ENCODE measurements at places on chromosomes 11 and 22. TPM values are rescaled to one million over a fixed set of nuclear protein-coding genes. Genes with fewer than 3 reads are reported as not detected.

DNA sequence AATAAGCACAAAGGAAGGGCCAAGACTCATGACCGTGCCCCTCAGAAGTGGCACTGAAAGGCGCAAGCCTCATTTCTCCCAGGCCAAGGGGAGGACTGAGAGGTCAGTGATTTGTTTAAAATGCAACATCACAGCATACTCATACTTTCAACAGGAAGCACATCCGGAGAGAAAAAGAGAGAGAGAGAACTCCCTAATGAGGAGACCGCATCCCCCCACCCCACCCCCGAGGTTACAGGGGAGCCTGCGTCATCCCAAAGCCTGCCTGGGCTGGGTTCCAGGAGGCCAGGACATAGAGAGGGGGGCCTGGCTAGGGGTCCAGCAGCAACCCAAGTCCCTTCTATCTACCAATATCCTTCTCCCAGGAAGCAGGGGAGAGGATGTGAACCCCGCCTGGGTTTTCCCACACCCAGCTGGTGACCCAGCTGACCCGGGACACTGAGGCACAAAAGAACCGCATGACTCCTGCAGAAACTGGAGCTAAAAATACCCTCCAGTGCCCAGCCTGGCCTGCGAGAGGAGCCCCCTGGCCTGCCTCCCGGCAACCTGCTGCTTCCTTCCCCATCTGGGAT is 3.8 kb downstream of the CSNK1E start:
- DNase-seq, result no peak

GRCh38 chr11:35357923-35358322 is 61.4 kb downstream of the SLC1A2 start:
- no peak for DNase-seq

DNA sequence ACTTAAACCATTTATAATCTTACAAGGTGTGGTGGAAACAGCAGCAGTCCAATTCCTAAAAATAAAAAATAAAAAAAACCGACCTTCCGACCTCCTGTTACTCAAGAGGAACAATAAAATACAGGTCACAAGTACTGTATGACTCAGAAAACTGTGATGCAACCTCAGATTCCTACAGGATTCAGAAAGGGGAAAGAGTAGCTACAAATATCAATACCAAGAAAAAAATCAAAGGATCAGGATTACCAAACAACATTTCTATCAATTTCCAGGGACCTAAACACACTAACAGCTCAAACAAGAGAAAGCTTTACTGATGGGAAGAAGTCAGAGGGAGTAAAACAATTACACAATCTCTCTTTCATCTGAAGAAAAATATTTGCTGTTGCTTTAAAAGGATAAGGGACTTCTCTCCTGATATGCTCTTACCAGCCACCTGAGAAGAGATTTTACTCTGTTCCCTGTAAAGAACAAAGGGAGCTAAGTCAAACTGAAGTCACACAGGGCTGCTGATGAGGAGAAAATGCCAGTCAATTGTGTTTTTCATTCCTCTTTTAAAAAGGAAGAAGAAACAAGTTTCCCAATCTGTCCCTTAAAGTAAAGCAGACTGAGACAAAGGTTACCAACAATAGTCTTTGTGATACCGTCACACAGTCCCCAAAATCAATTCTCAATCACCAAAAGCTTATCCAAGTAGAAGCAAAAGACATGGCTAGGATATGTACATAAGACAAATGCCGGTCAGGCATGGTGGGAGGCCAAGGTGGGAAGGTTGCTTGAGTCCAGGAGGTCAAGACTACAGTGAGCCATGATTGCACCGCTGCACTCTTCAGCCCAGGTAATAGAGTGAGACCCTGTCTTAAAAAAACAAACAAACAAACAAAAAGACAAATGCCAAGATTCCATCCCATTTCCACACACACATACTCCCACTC is 39.3 kb downstream of the AMBRA1 start:
- no peak for DNase-seq

Gene TIGD3
- total RNA-seq, result 3.3 TPM

Gene DDX10
- total RNA-seq, result 38.5 TPM

DNA sequence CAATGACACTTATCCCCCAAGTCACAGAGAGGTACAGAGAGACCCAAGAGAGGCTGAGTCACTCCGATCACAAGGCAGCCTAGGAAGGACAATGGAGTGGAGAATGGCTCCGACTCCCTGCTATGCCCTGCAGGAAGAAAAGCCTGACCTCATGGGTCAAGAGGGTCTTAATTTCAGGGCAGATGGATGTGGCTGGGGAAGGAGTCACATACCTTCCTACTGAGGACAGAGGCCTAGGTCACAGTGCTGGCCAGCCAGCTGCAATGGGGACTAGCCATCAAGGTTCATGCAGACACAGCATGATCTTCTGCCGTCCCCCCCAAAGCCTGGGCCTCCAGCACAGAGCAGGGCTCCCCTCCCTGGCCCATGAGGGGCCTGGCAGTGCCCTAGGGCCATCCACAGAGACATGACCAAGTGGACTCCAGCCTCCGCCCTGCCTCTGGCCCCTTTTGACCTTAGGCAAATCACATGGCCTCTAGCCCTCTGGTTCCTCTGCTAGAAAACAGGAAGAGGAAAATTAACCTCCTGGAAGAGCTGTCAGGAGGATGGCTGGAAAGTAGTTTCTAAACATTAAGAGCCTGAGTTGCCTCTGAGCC is 1.8 kb downstream of the ARRB1 start:
- DNase-seq, result no peak

Gene C1QTNF5
- 2.1 TPM for total RNA-seq

- no peak for DNase-seq
Observed at GRCh38 chr11:116042146-116042545, 537.9 kb upstream of the CADM1 start.

GRCh38 chr11:107864591-107864990 is 6.0 kb upstream of the SLC35F2 start:
- no peak for DNase-seq

Gene NXPE2
- total RNA-seq, result 0.26 TPM

Gene RASGRP2
- total RNA-seq, result 0.93 TPM

Gene VPS51
- 76.5 TPM for total RNA-seq

- DNase-seq, result no peak
Observed at GRCh38 chr22:37680191-37680851, 4.9 kb downstream of the LGALS1 start.

- DNase-seq, result peak; percentile 22
Observed at GRCh38 chr11:73729594-73730206, 31.2 kb downstream of the RAB6A start.

DNA sequence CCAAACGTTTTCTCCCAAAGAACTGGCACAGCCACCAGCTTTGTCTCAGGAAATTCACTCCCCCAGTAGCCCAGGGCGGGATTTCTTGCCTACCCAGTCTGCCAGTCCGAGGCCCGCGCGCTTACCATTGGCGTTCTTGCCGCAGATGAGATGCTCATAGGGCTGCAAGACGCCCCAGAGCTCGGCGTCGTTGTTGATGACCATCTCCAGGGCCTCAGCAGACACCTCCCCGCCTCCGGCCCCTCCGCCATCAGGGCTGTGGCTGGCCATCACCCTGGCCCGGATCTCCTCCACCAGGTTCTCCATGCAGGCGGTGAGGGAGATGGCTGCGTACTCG is 1.3 kb downstream of the ABTB2 start:
- DNase-seq, result peak; percentile 16

DNA sequence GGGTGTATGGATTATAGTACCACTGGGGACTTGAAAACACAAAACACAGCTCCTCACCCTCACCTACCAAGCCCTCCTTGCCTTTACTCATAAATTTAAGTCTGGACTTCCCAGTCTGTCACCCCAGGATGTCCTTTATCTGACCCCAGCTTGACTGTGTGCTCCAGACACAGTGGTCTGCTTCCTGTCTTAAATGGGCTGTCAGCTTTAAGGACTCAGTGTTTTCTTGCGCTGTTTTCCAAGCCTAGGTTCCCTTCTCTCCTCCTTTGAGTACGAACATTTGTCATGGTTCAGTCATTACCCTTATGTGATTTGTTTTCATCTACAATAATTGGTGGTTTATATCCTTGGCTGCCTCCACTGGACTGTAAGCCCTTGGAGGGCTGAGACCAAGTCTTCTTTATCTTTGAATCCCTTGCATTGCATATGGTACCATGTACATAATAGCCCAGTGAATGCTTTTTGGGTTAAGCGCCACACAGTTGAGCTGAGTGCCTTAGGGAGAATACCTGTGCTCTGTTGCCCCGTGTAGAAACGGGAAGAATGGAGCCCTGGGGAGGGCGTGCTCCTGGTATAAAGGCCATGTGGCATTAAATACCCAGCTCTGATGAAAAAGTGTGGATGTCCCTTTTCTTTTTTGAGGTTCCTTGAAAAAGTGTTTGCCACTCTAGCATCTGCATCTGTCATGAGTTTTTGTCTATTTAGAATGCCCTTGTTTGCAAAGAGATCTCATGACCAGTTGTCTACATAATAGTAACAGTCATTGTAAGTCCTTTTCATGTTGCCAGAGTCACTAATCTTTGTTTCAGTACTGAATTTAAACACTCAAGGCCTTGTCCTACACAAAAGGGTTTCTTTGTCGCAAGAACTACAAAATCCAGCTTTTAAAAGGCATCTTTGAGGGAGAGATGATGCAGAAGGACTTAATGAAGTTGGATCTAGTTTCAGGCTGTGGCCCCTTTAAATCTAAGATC is 14.0 kb downstream of the PANX1 start:
- no peak for DNase-seq

- no peak for DNase-seq
Observed at GRCh38 chr11:17559341-17560087, 12.5 kb downstream of the OTOG start.

Gene OSBP2
- total RNA-seq, result 2.8 TPM

GRCh38 chr11:45343444-45343843 is 57.3 kb upstream of the SYT13 start:
- no peak for DNase-seq

DNA sequence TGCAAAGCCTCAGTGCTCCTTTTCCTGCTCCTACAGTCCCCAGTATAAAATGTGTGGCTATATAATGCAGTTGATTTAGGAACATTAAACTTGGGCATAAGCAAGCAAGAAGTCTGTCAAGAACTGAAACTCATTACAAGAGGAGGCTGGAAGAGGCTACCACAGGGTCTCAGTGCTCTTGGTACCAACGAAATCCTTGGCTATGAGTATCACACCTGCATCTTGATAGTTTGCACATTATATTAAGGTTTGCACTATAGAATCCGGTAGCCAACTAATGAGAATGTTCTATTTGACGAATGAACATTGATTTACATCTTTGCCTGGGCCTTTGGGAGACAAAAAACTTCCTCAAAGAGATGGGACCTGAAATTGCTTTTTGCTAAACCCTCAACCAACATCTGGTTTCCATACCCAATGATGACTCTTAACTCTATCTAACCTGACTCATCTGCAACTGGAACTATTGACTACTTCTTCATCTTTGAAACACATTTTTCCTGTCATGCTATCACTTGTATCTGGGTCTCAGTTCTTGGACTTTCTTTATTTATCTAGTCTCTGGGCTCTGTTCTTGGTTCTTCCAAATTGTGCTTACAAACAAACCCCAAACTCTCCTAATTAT is 207.2 kb upstream of the CTSC start:
- no peak for DNase-seq

- no peak for DNase-seq
Observed at GRCh38 chr11:70314730-70315129, 44.2 kb downstream of the PPFIA1 start.

- no peak for DNase-seq
Observed at GRCh38 chr11:68505596-68505995, 45.0 kb downstream of the PPP6R3 start.

DNA sequence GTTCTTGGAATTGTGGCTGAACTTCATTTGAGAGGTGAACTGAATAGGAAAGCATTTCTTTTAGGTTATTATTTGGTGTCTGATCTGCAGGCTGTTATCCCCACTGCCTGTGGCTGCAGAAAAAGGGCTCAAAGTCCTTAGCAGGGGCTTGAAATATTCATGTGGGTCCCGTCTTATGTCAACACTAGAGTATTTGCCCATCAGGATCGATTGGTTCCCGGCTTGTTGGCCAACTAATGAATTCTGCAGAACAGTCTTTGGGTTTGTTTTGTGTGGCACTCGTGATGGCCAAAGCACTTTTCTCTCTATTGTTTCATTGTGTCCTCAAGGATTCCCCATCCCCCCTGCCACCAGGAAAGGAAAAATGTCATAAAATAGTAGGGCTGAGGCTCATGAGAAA is 211.9 kb downstream of the MYO18B start:
- DNase-seq, result no peak

Gene ROBO4
- 0.07 TPM for total RNA-seq

GRCh38 chr11:115892016-115892415 is 387.8 kb upstream of the CADM1 start:
- no peak for DNase-seq

- DNase-seq, result no peak
Observed at GRCh38 chr11:46200537-46201281, 76.8 kb upstream of the CREB3L1 start.

GRCh38 chr11:60838132-60838531 is 3.8 kb upstream of the CCDC86 start:
- DNase-seq, result no peak

Gene KCNE3
- 2.2 TPM for total RNA-seq

DNA sequence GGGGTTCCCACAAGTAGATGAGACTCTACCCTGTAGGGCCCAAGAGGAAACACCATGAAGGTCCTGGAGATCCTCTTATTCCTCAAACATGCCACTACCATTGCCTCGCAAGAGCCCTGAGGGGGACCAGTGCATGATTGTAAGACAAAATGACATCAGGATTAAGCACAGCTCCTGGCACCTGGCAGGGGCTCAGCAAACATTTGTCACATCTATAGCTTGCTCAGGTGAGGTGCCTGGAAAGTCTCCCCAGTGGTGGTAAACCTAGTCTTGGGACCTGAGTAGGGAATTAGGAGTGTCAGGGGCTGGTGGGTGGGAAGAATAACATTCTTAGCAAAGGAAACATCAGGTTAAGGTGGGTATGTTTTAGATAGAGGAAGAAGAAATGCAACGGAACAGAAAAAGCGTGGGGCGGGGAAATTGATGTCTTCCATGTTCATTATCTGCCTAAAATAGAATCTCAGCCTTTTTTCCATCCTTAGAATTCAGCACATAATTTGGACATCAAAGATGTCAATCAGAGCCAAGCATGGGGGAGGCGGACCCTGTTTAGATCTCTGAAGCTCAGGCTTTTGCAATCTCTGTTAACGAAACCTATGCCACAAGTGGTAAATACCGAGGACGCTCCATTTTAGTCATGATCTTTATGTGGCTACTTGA is 924 bp downstream of the YPEL1 start:
- no peak for DNase-seq

- peak; percentile 29 for DNase-seq
Observed at GRCh38 chr11:63998558-63999348, 12.5 kb downstream of the OTUB1 start.

- no peak for DNase-seq
Observed at GRCh38 chr11:95536047-95536690, 253.4 kb downstream of the FAM76B start.

Gene KRTAP5-1
- total RNA-seq, result not detected

- no peak for DNase-seq
Observed at GRCh38 chr11:111785886-111786412, 19.8 kb upstream of the PPP2R1B start.

GRCh38 chr11:79617561-79617960 is 176.7 kb upstream of the TENM4 start:
- DNase-seq, result no peak

DNA sequence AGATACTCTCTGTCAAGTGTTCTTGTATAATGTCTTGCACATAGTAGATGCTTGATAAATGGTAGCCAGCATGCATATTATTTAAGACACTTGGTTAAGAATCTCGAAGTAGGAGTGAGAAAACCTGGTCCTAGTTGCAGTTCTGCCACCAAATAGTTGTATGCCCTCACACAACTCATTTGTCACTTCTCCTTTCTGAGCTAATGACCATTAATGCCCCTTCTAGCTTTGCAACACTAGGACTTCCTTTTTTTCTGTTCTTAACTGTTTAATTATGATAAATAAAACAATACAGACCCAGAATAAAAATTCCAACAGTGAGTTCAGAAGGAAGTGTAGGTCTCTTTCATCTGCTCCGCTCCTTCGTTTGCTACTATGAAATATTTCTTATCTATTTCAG is 453.6 kb downstream of the TMEM135 start:
- DNase-seq, result no peak

All from neural crest cell (in vitro differentiated cells).